Heart right ventricle (tissue), 16 donors: ENCODE measurements at places on chromosomes 1 and 21. TPM values are rescaled to one million over a fixed set of nuclear protein-coding genes. Genes with fewer than 3 reads are reported as not detected.

DNA sequence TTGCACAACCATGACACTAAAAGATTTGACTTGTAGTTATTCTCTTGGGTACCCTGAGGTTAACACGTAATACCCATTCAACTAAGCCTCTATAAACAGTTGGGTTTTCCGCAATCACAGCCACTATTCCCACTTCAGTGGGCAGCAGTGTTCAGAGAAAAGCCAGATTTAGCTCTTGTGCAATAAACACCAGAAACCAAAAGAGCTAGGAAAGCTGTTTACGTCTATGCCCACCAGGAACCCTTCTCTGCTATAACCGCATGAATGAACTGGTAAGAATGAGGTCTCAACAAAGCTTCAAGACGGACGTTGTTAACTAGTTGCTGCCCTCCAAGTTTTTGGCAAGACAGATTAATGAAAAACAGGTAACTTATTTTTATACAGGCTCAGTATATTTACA lies 101.3 kb downstream of the SLC45A1 start:
- DNase-seq = no peak

DNA sequence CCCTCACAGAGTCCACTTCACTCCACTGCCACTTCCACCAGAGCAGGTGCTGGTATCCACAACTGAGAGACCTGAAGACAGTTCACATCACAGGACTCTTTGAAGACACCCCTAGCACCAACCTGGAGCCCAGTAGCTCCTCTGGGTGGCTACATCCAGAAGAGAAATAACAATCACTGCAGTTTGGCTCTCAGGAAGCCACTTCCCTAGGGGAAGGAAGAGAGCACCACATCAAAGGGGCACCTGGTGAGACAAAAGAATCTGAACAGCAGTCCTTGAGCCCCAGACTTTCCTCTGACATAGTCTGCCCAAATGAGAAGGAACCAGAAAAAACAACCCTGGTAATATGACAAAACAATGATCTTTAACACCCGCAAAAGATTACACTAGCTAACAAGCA lies 113.2 kb downstream of the TENT5C start:
- DNase-seq = no peak

GRCh38 chr1:110130113-110130591 lies 17.9 kb downstream of the UBL4B start:
- DNase-seq = no peak

DNA sequence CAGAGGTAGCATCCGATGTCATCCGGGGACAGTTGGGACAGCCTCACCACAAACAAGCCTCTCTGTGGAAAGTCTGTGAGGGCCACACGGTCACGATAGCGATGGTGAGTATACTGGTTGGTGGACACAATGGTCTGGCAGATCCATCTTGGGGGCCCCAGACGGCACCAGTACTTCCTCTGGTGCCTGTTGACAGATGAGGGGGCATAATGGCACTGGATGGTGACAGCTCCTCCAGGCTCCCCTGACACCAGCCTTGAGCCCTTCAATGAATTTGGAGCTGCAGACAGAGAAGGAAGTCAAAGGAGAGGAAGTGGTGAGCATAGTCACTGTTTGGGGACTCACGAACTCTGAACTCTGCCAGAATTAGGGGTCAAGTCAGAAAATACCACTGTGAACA lies 8.0 kb downstream of the FCAMR start:
- no peak for DNase-seq

- DNase-seq = no peak
Observed at GRCh38 chr1:89047734-89048133, 17.3 kb downstream of the GBP1 start.

DNA sequence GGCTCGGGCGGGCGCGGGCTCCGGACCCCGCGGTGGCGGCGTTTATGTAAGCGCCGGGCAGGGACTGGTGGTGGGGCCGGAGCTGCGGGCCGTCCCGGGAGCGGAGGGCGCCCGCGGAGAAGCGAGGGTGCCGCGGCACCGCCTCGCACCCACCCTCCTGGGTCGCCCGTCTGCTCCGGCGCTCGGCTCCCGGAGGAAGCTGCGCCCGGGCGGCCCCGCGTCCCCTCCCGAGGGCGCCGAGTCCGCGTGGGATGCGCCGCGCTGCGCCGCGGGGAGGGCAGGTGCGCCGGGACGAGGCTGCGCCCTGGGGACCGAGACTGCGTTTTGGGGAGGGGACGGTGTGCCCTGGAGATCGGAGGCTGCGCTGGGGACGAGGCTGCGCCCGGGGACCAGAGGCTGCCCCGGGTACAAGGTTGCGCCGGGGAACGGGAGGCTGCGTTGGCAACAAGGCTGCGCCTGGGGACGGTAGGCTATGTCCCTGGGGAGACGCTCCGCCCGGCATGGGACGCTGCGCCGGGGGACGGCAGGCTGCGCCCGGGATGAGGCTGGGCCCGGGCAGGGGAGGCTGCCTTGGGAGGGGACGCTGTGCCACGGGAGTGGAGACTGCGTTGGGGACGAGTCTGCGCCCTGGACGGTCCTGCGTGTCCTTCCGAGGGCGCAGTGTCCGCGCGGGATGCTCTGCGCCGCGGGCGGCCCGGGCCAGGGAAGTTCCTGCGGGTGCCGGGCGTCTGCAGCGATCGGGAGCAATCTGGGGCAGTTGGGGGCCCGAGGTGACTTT lies 627 bp downstream of the ADARB1 start:
- no peak for DNase-seq

DNA sequence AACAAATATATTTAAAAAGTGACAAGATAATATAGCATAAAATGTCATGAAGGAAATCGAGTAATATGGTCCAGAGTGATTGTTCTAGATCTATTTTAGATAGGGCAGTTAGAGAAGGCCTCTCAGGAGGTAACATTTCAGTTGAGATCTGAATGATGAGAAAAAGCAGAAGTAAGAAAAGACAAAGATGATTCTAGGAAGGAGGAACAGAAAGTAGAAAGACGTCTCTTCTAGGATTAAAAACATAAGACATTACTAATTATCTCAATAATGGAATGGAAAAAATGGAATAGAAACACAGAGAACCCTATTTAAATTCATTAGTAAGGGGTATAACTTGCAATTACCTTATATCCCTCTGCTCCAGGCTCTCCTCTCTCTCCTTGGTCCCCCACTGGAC lies 130.0 kb upstream of the ZNHIT6 start:
- no peak for DNase-seq

- DNase-seq = no peak
Observed at GRCh38 chr1:175040324-175040879, 17.2 kb upstream of the MRPS14 start.

GRCh38 chr1:232968965-232969364 lies 18.6 kb downstream of the NTPCR start:
- peak; percentile 41 for DNase-seq

- DNase-seq = no peak
Observed at GRCh38 chr1:99570486-99571089, 75.3 kb upstream of the PALMD start.

DNA sequence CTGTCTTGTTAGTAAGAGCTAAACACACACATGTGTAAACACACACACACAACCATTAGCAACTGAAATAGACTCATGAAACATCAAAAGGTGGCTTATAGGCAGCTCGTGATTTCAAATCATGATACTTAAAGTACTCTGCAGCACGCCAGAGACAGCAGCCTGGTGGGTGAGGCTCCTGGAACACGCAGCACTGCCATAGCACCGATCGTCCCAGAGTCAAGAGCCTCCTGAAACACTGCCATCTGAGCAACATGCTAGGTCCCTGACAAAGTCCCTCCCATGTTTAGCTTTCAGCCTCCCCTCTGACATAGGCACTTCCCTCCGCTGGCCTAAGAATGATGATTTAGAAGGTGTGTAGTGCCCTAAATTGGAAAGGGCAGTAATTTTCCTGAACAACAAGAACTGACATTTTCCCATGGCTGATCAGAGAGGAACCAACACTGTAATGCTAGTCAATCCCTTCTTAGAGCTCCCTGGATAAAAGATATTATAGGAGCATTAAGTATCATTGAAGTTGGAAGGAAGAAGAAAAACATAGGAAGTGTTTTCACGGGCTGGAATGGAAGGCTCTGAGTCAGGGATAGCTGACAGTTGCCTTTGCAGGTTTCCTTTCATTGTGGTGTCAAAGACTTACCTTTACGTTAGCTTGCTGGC lies 14.1 kb upstream of the DPT start:
- DNase-seq = no peak

GRCh38 chr1:207752456-207752998 lies 673 bp downstream of the CD46 start:
- no peak for DNase-seq

DNA sequence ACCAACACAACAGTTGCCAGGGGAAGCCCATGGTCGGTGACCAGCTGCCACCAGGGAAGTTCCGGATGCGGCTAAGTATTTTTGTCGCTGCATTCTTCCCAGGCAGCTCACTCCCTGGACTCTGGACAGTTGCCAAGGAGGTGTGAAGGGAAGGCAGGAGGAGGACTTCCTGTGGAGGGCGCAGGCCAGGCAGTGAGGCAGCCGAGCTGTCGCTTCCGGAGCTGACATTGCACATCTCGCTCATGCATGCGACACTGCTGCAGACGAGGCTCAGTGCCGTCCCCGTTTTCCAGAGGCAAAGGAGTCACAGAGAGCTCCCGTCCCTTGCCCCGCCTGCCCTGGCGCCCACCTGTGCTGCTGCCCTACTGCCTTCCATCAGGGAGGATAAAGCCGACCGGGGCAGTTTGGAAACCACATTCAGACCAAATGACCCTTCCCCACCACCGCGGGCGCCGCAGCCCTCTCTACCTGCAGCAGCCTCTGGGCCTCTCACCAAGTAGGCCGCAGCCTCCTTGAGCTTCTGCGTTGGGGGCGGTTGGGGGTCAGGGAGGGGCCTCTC lies 81.4 kb downstream of the NENF start:
- peak; percentile 57 for DNase-seq

- no peak for DNase-seq
Observed at GRCh38 chr1:9801909-9802308, 21.9 kb downstream of the CLSTN1 start.

DNA sequence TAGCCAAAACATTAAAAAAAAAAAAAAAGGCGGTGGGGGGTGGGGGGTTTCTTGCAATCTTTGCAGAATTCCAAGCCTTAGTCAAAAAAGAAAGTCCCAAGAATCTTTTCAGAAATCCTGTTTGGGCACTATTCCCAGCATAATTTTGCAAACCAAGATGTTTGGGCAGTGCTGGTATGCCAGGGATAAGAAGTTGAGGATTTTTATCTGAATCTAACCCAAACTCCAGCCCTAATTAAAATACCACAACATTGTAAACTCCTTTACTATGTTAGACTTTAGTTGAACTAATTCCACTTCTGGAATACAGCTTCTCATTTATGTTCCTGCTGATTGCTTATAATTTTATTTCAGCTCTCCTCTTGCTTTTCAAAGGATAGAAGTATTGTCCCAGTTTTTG lies 504.1 kb upstream of the ADGRL2 start:
- no peak for DNase-seq

The SMIM1 gene
- 8.4 TPM for total RNA-seq

The KRTAP21-2 gene
- total RNA-seq = not detected

The HLX gene
- total RNA-seq = 7.9 TPM

The SH2D1B gene
- 0.15 TPM for total RNA-seq

The IGSF21 gene
- total RNA-seq = 0.13 TPM

The MAP1LC3C gene
- total RNA-seq = 0.26 TPM

The GSTM5 gene
- 1.7 TPM for total RNA-seq

The S100A3 gene
- not detected for total RNA-seq

The FOXO6 gene
- 0.30 TPM for total RNA-seq
